ENCODE measurements at places on chromosomes 2 and 18. TPM values are rescaled to one million over a fixed set of nuclear protein-coding genes. Genes with fewer than 3 reads are reported as not detected.

DNA sequence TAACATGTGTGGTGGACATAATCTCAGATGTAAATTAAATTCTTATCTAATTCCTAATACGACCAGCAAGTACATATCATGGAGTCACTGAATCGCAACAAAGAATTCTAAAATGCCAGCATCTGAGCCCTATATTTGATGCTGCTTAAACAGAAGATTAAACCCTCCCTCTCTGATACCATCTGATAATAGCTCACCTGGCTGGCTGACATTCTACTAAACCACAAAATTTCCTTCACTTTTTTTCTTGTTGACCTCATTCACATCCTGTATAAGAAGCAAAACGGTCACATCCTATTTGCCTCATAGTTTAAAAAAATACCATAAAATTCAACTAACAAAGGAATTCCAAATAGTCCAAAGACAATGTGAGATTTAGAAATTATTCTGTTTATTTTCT is 371.6 kb upstream of the SLC8A1 start:
- no peak for DNase-seq

DNA sequence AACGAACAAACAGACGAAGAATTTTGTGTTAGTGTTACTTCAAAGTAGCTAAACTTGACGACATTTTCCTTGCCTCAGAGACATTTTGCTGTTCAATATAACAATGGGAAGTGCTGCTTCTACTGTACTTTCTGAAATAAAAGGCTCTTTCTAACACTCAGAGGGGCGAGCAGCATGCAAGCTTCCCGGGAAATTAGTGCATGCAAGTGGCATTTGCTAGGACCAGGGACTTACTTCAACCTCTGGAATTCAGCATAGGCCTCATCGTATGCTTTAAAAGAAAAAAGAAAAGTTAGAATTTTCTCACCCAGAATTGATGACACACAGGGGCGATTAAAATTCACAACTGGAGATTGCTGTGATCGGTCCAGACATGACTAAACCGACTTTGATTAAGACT is 62.5 kb upstream of the LPIN2 start:
- no peak for DNase-seq

- no peak for DNase-seq
These were observed 65.1 kb upstream of the YWHAQ start for GRCh38 chr2:9695941-9696340.

ANKRD29 gene
- not detected for total RNA-seq

DNA sequence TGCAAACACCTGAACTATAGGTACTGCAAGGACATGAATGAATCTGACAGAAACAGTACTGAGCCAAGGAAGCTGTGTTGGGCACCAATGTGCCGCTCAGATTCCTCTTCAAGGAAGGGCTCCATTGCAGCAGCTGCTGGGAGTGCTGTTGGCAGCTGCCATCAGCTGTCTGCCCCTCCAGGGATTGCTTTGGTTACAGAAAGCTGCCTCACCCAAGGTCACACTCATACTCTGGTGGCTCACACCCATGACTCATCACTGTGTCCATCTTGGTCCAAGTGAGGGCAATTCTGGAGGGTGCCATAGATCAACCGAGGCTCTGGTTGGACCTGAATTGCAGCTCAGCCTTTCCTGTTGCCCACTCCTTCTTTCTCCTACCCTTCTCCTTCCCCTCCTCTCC is 24.4 kb upstream of the TRPM8 start:
- DNase-seq: peak; percentile 35

All from activated CD4-positive, alpha-beta T cell treated with anti-CD3 and anti-CD28 coated beads, Interleukin-2, amount 10 ng/mL, durations not matched to agents 24 days and 14 days (primary cell).